NCI-H187 (cell line): ENCODE measurements at places on chromosomes 7 and 10.

DNA sequence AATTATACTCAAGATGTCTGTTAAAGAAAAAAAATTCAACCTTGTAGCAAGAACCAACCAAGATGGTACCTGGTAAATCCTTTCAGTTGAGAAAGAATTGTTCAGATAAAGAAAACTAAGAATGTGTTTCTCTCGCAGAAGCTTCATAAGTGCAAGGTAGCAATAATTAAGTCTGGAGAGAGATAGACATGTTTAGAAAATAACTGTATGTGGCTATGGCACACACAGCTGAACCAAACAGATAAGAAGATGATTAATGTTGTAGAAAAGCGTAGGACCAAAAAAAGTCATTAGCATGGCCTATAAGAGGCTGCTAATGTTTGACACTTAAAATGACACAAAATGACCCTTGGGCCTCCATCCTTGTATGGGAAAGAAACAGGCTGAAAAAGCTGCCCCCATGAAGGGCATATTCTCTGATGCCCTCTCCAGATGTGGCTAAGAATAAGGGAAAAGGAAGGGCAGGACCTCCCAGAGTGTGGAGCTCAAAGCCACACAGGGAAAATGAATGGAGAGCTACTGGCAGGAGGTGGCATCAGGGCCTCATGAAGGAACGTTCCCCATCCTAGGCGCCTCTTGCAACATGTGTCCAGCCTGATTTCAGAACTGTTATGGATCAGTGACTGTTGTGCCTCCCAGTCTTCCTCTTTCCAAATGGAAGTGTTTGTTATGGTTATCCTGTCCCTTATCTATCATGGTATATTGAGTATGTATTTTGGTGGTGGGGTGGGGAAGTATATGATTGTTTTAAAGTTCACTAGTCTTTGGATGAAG is 30.7 kb downstream of the TLL2 start:
- no peak for DNase-seq

DNA sequence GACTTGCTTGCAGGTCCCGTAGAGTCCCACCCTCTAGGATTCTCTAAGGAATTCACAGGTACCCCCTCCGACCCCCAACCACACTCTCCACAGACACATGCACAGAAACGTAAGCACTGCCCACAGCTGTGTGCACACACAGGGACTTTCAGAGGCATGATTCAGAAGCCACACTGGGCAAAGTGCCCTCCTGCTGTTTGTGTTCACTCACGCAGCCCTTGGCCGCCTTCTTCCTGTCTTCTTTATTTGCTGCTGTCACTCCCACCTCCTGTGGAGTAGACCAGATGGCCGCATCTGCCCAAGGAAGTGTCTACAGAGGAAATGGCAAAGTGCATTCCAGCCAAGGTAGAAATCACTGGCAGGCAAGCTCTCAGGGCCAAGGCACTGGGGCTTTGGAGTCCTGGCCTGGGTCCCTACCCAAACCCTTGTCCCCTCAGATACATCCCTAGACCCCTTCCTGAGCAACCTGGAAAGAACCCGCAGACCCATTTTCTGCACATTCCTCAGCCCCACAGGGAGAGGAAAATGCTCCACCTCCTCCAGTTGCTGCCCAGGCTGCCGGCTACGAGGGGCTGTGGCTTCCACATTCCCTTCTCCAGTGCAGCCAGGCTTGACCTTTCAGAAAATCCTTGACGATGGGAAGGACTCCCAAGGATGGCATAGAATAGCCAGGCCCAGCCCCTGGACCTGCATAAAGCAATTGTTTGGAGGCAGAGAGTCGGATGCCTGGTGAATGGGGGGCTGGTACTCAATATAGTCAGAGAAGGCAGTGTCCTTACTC is 21.6 kb upstream of the GIMAP8 start:
- peak; percentile 56 for DNase-seq

GRCh38 chr7:133805426-133805825 is 321.7 kb upstream of the LRGUK start:
- DNase-seq = no peak

- DNase-seq = no peak
Observed at GRCh38 chr7:139457153-139457946, 26.1 kb downstream of the KLRG2 start.

DNA sequence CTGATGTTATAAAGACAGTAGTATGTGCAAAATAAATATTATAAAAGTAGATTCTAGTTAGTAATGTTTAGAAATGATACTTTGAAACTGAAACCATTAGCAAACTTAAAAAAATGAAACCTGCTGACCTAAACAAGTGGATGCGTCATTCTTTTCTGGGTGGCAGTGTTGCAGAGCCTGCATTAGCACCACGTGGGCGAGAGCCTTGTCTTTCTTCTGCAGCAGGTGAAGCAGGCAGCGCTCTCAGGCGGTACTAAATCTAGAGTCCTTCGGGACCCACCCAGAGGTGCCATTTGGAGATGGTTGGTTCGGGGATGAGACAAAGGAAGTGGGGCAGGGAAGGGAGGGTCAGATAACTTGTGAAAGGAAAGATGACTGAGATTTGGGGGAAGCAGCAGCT is 759.1 kb upstream of the IGFBP3 start:
- no peak for DNase-seq

DNA sequence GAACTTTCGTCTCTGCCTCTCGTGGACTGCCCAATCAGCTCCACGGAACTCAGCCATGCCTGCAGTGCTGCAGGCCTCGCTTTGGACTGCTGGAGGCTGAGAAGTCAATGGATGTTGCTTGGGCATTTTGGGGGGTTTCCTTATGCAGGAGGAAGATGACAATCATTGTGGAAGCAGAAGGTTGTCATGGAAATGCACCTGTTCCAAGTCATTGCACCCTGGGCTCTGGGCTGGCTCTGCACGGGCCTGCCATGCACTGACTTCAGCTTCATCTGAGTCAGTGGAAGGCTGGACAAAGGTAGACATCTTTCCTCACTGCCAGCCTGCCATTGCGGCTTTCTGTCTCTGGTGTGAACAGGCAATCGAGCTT is 217.3 kb downstream of the RPS24 start:
- no peak for DNase-seq

DNA sequence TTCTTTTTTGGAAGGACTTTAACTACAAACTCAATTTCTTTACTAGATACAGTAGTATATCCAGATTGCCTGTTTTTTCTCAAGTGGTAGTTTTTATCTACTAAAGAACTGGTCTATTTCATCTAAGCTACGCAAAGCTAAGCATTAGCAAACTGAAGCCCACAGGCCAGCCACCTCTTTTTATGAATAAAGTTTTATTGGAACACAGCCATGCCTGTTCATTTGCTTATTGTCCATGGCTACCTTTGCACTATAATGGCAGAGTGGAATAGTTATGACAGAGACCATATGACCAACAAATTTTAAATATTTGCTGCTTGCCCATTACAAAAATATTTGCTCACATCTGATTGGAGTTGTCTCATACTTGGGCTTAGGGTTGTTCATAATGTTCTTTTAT is 168.7 kb downstream of the CAMK1D start:
- no peak for DNase-seq

DNA sequence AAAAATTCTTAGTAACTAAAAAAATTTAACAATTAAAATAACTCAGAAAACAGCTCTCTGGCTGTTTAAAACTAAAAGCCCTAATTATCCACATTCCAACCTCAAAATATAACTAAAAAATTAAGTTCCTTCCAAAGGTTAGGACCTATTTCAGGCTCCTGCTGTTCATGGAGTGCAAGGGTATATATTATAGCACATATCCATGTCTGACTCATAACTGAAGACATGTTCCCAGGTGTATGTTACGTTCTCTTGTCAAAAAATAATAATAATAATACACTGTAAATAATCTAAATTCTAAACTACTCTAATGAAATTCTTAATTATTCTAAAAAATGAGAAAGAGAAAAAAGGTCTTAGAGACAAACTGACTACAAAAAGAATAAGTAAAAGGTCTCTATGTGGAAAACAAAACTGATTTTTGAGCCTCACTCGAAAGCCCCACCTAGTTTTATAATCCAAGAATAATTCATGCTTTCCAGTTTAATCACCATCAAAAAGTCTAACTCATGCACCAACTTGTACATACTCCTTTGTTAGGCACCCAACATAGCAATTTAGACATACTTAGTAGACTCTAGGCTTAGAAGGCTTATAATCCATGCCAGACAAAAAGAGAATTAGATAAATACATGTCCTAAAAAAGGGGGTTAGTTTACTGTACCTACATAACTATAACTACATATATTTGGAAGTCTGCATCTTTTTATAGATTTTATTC is 171.4 kb downstream of the KMT2E start:
- no peak for DNase-seq

DNA sequence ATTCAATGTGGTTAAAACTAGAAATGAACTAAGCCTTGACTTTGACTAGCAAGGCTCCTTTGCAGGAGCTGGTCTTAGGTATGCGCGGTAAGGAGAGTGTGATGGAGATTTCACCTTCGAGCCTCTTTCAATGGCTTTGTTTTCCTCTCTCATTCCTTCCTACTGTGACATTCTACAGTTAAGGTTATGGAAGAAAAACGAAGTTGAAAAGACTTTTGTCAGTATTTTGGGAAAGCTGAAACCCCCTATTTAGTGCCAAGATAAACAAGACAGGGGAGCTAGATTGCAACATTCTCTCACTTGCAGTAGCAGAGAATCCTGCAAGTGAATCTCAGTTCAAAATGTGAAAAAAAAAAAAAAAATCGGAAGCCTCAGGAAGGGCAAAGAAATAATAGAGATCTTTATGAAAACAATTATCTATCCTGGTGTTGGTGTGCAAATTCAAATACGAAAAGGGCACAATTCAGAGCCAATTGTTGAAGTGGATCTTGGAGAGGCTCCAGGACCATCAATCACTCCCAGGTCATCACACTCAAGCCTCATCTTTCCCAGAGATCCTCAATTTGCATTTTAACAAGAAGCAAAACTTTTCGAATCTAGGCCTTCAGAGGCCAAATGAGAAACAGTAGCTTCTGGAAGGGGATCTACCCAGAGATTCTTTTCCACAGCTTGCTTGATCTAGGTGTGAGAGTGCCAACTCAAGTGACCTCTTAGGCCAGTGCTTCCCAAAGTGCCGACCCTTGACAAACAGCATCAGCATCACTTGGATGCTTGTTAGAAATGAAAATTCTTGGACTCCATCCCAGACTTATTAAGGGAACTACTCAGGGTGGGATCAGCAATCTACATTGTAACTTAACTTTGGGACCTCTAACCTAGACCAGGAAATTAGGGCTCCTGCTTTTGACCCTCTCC is 163.8 kb downstream of the INHBA start:
- no peak for DNase-seq

DNA sequence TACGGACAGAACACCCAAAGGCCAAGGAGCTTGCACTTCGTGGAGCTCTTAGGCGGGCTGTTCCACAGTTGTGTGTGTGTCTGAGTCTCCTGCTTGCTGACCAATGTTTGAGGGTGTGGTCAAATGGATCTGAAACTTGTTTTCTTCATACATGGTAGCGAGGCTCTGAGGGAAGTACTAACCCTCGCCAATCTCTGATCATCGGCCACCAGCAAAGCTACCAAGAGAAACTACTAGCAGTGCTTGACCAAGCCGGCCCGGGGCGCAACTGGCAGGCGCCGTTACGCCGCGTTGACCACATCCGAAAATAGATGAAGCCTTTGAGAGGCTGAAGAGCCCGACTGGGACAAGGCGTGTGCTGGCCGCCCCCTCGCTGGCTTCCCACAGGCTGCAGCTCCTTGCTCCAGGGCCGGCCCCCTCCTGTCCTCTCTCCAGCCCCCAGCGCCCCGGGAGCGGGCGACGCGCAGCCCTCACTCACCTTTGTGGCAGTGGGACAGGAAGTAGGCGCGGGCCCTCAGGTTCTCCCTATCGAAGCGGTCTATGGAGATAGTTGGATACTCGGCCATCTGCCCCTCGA is 384 bp downstream of the DCLRE1C start:
- DNase-seq = no peak

DNA sequence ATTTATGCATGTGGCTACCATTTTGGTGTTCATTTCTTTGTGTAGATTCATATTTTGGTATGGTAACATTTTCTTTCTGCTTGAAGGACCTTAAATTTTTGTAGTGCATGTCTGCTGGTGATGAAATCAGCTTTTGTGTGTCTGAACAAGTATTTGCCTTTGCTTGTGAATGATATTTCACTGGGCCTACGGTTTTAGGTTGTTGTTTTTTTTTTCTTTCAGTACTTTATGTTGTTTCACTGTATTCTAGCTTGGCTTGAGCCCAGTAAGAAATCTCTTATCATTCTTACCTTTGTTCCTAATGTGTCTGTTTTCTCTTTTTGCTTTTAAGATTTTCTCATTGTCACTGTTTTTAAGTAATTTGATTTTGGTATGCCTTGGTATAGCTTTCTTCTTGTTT is 31.9 kb downstream of the SAMD8 start:
- DNase-seq = no peak

DNA sequence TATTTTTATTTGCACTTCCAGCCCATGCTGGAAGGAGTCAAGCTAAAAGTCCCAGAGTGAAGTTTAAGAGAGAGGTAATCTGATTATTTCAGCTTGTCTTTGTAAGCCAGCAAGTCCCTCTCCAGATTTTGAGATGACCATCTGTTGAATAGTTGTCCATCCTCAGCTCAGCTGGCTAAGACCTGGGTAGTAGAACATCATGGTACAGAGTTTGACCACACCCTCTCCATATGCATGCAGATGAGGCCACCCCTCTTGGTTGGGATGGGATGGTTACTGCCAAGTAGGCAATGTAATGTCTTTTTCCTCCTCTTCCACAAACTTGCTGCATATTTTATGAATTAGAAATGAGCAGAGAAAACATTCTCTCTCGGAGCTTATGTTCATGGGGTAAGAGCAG is 639.8 kb downstream of the SORCS3 start:
- DNase-seq = no peak

GRCh38 chr10:80411267-80411668 is 2.9 kb downstream of the PRXL2A start:
- DNase-seq = no peak

GRCh38 chr7:22356701-22357310 is at the start of gene RAPGEF5:
Gene RAPGEF5, minus strand, starts transcription at chr7:22357154. Its CDS starts 94 bp downstream, at chr7:22357060.
- peak; percentile 21 for DNase-seq

DNA sequence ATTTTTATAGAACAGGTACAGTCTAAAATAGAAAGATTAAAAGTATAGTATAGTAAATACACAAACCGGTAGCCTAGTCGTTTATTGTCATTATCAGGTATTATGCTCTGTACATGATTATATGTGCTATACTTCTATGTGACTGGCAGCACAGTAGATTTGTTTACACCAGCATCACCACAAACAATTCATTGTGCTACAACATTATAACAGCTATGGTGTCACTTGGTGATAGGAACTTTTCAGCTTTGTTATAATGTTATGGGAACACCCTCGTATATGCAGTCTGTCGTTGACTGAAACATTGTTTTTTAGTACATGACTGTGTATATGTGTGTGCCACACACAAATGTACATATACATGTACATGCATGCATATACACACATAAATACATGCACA is 19.1 kb downstream of the ZNF365 start:
- DNase-seq = no peak

DNA sequence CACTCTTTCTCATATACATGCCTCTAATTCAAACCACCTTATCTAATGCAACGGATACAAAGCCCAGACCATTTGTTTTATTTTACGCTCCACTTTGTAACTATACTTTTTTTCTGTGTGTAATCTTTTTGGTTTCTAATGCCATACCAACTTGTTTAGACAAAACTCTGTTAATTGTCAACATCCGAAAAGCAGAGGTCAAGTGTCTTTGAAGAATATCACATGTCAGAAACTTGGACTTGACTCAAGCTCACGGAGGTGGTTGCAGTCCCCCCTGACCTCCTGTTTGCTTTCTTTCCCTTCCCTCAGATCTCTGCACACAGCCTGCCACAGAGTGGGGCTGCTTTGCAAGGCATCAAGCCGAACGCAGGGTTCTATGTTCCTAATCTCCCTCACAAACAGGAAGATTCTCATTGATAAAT is 698.9 kb downstream of the PARD3 start:
- DNase-seq = no peak
